T-helper 2 cell treated with Interferon-gamma antibody and Interleukin-4, amounts not matched to agents 5 μg/mL and 100 μg/mL, for 36 hours (primary cell): ENCODE measurements at places on chromosomes 5 and 9.

DNA sequence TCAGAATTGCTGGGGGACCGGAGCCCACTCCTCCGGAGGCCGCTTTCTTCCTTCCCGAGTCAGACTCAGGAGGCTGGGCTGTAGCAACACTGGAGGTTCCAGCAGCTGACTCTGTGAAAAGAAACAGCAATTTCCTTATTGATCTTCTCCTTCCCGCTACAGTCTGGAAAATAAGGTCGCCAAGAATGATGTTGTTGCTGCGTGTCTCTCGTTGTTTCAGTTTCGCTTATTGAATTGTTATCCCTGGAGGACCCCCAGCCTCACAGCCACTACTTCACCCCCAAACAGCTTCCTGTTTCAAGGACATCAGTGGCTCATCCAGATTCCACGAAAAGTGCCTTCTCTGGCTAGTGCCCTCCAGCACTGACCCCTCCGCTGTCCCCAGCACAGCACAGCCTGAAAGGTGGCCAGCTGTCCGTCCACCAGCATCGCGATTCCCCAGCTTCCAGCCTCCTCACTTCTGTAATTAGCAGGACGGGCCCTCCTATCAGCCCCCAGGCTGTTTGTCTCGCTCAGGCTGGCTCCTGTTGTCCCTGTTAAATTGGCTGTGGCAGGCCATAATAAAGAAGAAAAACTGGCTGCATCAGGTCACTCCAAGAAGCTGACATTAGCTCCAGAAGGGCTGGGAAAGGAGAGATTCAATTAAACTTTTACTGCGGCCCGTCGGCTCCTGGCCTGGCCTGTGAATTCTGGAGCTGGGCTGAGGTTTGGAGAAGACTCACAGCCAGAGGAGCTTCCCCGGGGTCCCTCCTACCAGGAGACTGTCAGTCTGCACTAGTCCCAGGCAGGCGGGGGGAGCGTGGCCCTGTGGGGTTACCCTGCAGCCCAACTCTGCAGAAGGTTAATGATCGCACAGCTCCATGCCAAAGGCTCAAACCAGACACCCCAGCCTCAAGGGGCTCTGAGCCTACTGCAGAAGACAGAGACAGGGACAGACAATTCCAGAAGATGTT is 40.5 kb downstream of the OLFM1 start:
- no peak for DNase-seq

GRCh38 chr5:145697251-145697990 is 137.7 kb downstream of the PRELID2 start:
- no peak for DNase-seq

GRCh38 chr5:158382473-158382872 is 523.5 kb upstream of the CLINT1 start:
- DNase-seq, result peak; percentile 48

DNA sequence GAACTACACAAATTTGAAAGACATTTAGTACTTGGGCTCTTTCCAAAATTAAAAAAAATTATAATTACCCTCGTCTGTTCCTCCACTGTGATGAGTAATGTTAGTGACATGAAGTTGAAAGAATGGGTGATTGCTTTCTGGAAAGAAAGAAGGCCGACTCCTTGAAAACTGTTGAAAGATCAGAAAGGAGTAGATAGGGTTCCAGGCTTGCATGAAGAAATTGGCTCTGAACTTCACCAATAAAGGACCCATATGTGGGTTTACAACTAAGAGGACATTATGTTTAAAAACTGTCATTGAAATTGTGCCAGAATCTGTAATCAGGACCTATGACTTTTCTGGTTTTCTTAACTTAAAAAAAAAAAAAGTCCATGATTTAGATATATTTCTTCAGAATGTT is 20.7 kb upstream of the MOCS2 start:
- DNase-seq, result no peak

- no peak for DNase-seq
Observed at GRCh38 chr5:81826128-81826527, 75.2 kb upstream of the SSBP2 start.

DNA sequence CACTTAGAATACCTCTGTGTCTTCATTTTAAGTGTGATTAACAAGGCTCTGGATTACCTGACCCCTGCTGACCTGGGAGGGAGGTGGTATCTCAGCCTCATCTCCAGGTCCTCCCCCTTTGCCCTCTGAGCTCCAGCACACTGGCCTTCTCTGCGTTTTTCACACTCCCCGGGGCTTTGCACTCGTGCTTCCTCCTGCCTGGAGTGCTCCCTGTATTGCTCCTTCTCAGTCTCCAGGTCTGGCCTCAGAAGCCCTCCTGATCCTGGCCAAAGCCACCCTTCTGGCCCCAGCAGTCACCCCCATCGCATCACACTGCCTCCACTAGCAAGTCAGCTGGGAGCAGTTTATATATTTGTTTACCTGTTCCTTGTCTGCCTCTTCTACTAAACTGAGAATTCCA is 13.6 kb upstream of the NEUROG1 start:
- no peak for DNase-seq

DNA sequence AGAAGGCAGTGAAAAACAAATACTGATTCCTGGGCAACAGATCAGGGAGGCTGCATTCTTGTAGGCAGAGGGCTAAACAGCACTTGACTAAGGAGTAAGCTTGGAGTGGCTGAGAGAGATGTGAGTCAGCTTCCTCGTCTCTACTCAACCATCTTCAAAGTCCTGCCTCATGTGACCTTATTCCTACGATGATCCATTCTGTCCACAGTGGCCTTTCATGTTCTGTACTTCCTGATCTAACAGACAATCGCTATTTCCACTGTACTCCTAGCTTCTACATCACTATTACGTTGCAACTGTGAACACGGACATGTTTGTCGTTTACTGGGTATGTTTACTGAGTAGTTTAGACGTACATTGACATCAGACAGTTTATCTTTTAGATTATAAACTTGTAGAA is 365.4 kb downstream of the ARL15 start:
- no peak for DNase-seq
